Left forelimb (tissue), 1 donor: ENCODE measurements at places on chromosomes 1 and 21.
A peak's percentile ranks its signal among the peaks of the same experiment; 100 is the strongest.

GRCh38 chr1:31428436-31429221 is 15.6 kb downstream of the SERINC2 start:
- DNase-seq: peak; percentile 38

DNA sequence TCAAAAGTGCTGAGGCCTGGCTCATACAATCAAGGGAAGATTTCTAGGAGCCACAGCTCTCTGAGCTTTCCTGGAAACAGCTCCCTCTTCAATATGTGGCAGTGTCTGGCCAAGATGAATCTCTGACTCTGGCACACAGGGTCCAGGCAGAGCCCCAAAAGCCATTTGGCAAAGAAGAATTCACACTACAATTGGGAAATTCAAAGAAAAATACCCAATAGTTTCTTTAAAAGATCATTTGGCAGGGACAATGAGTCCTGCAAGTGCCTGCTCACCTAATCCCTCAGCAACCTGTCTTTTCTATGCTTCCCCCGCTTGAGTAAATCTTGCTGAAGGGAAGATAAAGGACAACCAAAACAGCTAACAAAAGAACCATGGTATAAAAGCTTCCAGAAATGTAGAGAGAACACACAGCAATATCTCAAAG is 124.6 kb downstream of the TGFBR3 start:
- no peak for DNase-seq

DNA sequence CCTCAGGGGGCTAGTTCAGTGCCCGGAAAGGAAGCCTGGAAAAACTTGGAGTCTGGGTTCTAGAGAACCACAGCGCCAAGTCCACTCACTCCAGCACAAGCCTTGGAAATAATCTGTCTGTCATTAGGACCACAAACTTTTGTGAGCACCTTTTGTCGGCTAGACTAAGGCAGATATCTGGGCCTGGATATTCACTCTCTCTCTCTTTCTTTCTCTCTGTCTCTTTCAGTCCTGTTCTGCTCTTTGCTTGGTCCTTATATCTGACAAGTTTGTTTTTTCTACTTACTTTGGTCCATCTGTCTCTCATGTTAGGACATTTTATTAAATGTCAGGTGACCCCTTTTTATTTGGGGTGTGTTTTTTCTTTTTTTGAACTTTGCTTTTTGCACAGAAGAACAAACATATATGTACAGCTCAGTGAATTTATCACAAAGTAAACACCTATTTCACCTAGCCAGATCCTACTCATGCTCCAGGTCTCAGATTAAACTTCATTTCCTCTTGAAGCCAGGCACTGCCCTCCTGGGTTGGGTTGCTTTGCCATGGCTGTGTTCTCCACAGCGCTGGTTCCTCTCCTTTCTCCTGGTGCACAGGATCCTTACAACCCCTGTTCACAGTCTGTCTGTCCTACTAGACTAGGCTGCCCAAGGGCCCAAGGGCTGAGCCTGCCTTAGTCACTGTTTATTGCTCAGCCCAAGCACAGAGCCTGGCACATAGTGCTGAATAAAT is 40.8 kb downstream of the TCEANC2 start:
- no peak for DNase-seq

DNA sequence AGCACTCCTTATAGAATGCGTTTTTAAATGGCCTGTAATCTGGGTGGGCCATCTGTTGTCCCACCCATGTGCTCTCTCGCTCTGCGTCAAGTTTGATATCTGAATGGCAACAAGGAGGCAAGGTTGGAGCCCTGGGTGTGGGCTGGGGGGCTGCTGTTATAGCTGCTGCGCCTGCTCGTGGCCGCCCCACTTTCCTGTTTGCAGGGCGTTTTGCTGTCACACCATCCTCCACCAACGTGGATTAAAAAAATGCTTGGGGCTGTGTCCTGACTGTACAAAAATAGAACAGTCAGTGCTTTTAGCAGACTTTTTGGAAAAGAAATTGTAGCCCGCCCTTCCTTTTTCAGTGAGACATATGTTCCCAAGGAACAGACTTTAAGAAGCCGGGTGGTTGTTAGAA is 25.4 kb downstream of the UMODL1 start:
- DNase-seq: no peak

DNA sequence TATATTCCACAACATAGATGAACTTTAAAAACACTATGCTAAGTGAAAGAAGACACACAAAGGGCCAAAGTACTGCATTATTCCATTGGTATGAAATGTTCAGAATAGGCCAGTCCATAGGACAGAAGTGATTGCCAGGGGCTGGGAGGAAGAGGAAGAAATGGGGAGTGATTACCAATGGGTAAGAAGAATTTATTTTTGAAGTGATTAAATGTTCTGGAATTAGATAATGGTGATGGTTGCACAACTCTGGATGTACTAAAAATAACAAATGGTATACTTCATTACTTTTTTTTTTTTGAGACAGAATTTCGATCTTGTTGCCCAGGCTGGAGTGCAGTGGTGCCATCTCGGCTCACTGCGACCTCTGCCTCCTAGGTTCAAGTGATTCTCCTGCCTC is 61.7 kb downstream of the CHD5 start:
- no peak for DNase-seq

- DNase-seq: no peak
Observed at GRCh38 chr1:205878026-205878425, 28.1 kb upstream of the PM20D1 start.

- no peak for DNase-seq
Observed at GRCh38 chr1:61207416-61207815, 125.1 kb downstream of the NFIA start.

DNA sequence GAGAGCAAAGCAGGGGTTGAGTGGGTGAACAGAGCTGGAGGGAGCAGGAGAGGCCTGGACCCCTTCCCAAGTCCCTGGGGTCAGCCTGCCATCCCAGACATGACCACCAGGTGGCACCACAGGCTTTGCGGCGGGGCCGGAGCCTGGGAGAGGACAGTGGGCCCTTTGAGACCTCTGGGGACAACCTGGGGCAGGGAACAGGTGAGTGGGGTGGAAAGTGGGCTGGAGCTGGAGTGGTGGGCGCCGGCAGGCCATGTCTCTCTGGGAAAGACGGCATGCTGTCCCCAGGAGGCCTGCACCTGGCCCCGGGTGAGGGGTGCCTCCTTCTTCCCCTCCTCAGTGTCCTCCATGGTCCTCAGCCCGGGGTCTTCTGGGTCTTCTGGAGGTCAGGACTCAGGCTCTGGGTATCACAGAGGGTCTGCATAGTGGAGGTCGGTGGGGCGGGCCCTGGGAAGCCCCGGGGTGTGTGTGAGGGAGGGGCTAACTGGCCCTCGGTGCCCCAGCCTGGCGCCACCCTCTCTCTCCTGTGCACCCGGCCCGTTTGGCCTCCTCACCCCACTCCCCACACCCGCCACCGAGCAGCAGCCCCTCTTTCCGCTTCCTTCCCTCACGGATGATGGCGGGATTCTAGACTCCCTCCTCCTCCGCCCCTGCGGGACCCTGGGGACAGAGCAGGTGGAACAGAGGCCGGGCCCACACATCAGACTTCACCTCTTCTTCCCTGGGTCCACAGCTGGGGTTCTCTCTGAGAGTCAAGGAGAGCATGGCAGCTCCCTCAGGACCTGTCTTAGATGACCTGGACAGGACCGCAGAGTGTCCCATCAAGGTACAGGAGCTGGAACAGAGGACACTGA is 28.5 kb upstream of the PKP1 start:
- peak; percentile 54 for DNase-seq

- DNase-seq: no peak
Observed at GRCh38 chr1:246921481-246921880, 10.3 kb downstream of the AHCTF1 start.

DNA sequence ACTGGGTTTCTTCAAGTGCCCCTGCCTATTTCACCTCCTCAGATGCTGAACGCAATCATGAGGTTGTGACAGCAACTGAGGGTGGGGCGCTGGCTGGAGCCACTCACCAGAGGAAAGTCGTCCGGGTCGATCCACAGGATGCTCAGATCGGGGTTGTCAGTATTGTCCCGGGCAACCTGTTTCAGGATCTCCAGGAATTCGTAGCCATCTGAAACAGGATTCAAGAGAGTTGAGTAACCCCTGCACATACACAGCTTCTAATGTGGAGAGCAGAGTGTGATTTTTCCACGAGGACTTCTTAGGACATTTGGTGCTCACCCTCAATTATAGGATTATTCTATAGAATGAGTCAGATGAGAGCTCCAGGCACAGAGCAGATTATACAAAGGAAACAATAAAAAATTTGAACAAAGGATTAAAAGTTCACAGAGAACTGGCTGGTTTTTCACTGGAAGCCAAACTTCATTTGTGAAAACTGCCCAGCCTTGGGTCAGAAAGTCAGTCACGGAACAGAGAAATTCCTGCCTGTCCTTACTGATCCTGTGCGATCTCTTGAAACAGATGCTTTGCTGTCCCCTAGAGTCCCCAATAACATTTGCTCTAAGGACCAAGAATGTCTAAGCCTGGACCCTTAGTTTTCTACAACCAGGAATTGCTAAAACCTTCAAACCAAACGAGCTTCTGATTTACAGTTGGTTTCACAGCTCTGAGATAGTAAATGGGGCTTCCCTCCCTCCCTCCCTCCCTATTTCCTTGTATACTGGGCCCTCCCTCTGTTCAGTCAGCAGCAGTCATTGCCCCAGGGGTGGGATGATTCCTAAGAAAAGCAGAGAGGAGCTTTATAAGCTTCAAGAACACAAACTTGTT is 63.2 kb downstream of the CASQ2 start:
- DNase-seq: no peak

- peak; percentile 11 for DNase-seq
Observed at GRCh38 chr21:39103689-39104088, 79.6 kb downstream of the PSMG1 start.

- no peak for DNase-seq
Observed at GRCh38 chr1:114295321-114295720, 141.7 kb upstream of the SYT6 start.

- DNase-seq: no peak
Observed at GRCh38 chr1:221072214-221072613, 193.0 kb downstream of the HLX start.
